Metanephros (tissue), 2 donors: ENCODE measurements at places on chromosomes 11 and 22. TPM values are rescaled to one million over a fixed set of nuclear protein-coding genes. Genes with fewer than 3 reads are reported as not detected.

GNG3 gene
- total RNA-seq, result not detected

P2RX6 gene
- 2.3 TPM for total RNA-seq

SF1 gene
- total RNA-seq, result 149 TPM

MMP20 gene
- total RNA-seq, result not detected

SPDYC gene
- not detected for total RNA-seq

KRTAP5-9 gene
- 0.23 TPM for total RNA-seq

STK33 gene
- total RNA-seq, result 10.7 TPM

SLC43A1 gene
- total RNA-seq, result 18.0 TPM

TMEM223 gene
- total RNA-seq, result 20.4 TPM

RFPL3 gene
- not detected for total RNA-seq

ADAMTS15 gene
- total RNA-seq, result 98.2 TPM

GPR83 gene
- 0.41 TPM for total RNA-seq

ACR gene
- 0.18 TPM for total RNA-seq

HSPA8 gene
- total RNA-seq, result 1,501 TPM

TP53AIP1 gene
- total RNA-seq, result 0.58 TPM

FOLR3 gene
- total RNA-seq, result 2.3 TPM

CRYAB gene
- 54.8 TPM for total RNA-seq

MYBPC3 gene
- total RNA-seq, result 0.23 TPM

ANKK1 gene
- 0.47 TPM for total RNA-seq
